ENCODE measurements at places on chromosomes 7 and 10. TPM values are rescaled to one million over a fixed set of nuclear protein-coding genes. Genes with fewer than 3 reads are reported as not detected.

DNA sequence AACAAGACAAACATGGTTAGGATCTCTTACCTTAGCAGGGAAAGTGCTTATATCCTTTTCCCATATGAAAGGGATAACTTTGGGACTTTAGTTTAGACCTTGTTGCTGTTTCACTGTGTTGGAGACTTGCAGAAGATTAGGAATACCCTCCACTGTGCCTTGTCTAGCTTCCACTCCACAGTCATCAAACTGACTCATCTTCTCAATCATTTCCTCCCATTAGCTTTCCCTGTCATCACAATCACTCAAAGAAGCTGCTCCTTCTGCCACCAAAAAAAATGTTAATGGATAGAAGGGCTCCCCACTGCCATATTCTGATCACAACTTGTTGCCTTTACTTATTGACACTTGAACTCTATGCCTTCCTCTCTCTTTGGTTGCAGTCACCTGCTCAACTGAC is 16.8 kb downstream of the GNG11 start:
- no peak for DNase-seq
- no peak overlapping the region for H3K4me3 ChIP-seq
- no peaks in the 10 kb centered on the region for H3K27me3 ChIP-seq
- H3K4me1 ChIP-seq: peaks cover 2% of the 10 kb centered on the region

DNA sequence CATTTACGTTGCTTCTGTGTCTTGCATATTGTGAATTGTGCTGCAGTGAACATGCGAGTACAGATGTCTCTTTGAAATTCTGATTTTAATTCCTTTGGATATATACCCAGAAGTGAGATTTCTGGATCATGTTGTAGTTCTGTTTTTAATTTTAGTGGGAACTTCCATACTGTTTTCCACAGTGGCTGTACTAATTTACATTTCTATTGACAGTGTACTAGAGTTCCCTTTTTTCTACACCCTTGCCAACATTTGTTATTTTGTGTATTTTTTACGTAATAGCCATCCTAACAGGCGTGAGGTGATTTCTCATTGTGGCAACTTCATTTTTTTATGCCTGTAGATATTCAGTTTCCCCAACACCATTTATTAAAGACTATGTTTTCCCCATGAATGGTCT is 144.7 kb upstream of the INHBA start:
- no peak overlapping the region for H3K4me3 ChIP-seq
- H3K27ac ChIP-seq: no peak overlapping the region
- H3K4me1 ChIP-seq: no peaks in the 10 kb centered on the region
- no peaks in the 10 kb centered on the region for H3K36me3 ChIP-seq

Gene LRMDA
- 16.9 TPM for total RNA-seq

- H3K4me3 ChIP-seq: no peak overlapping the region
- H3K36me3 ChIP-seq: peaks cover 7% of the 10 kb centered on the region
- no peaks in the 10 kb centered on the region for H3K4me1 ChIP-seq
- H3K27ac ChIP-seq: no peak overlapping the region
- no peaks in the 10 kb centered on the region for H3K27me3 ChIP-seq
- no peak for DNase-seq
These were observed 107.7 kb downstream of the CACNA2D1 start for GRCh38 chr7:82335927-82336326.

- no peak overlapping the region for H3K4me3 ChIP-seq
- H3K27ac ChIP-seq: no peak overlapping the region
- no peaks in the 10 kb centered on the region for H3K36me3 ChIP-seq
- no peak for DNase-seq
These were observed 761 bp downstream of the PTF1A start for GRCh38 chr10:23192712-23193434.

- no peak overlapping the region for H3K4me3 ChIP-seq
- DNase-seq: no peak
- no peaks in the 10 kb centered on the region for H3K36me3 ChIP-seq
- peaks cover 13% of the 10 kb centered on the region for H3K27me3 ChIP-seq
These were observed 44.5 kb upstream of the MNX1 start for GRCh38 chr7:157054927-157055326.
